A549 (cell line): ENCODE measurements at places on chromosomes 2 and 18. TPM values are rescaled to one million over a fixed set of nuclear protein-coding genes. Genes with fewer than 3 reads are reported as not detected.

DNA sequence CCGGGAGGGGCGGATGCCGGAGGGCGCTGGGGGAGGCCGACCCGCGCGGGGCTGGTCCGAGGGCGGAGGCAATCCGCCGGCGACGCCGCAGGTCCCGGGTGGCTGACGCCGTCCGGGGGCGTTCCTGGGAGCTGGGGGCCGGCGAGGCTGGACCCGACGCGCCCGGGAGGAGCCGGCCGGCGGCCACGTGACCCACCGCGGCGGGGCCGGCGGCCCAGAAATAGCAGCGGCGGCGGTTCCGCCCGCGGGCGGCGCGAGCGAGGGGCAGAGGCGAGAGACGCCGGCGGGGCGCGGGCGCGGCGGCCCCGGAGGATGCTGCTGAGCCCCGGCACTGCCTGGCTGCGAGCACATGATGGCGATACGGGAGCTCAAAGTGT is at the start of gene RAB31:
TSS of gene RAB31 (plus strand) at position 245 of the 377 bp plus-strand sequence. CDS start at position 350, 105 bp downstream.
- peak; percentile 44 for DNase-seq

CDH7 gene
- under 0.01 to 0.01 TPM (median 0.01 TPM) in 3 replicates for polyA plus RNA-seq

GPR35 gene
- polyA plus RNA-seq: 0.79 to 1.0 TPM (median 0.90 TPM) in 3 replicates

NT5DC4 gene
- polyA plus RNA-seq: not detected in 3 replicates
